ENCODE measurements at places on chromosomes 16 and 17.

GRCh38 chr17:78357177-78357586 is 2.7 kb downstream of the SOCS3 start:
- DNase-seq, result no peak

GRCh38 chr16:70402916-70403659 is 35.8 kb downstream of the ST3GAL2 start:
- no peak for DNase-seq

- no peak for DNase-seq
Observed at GRCh38 chr17:42131981-42132432, 9.4 kb downstream of the HSPB9 start.

DNA sequence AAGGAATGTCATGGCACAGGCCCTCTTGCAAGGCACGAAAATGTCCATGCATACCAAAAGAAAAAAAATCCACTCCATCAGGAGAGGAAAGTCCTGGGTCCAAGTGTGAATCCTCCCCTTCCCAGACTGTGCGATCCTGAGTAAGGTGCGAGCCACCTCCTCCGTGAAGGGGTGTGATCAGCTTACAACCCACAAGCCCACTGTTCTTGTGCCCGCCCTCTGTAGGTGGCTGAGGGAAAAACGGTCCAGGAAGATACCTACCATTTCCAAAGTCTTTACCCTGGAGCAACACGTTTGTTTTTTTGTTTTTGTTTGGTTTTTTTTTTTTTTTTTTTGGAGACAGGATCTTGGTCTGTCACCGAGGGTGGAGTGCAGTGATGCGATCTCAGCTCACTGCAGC is 116.5 kb downstream of the ZNF423 start:
- peak; percentile 35 for DNase-seq

DNA sequence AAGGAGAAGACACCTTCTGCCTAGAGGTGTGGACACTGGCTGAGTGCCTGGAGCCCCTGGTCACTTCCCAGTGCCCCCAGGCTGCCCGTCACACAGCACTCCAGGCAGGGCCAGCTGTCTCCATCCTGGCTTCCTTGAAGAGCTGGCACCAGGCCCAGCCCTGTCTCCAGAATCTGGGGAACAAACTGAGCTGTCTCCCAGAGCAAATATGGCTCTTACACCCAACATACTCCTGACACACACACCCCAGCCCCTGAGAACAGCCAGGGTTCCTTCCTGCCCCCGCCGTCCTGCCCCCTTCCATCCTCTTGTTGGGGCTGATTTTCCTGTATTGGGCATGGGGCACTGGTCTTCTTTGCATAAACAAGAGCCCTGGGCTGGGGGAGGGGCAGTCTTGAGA is 9.1 kb downstream of the NHERF1 start:
- DNase-seq, result no peak

DNA sequence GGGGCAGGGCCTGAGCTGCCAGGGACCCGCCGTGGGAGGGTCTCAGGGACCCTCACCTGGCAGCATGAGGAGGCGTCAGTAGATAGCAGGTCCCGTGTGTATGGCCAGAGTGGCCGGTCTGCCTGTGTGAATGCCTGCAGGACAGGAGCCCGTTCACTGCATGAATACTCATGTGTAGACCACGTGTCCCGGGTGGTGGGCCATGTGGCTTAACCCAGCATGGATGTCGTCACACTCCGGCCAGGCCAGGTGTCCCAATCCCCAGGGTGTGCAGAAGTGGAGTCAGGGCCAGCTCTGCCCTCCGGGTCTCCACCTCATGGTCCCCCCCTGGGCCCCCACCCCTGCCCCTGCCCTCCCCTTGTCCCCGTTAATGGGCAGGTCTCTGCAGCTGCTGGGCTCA is 53.7 kb downstream of the BAHCC1 start:
- peak; percentile 53 for DNase-seq
